Epithelial cell of proximal tubule (primary cell): ENCODE measurements at places on chromosomes 5 and 9. TPM values are rescaled to one million over a fixed set of nuclear protein-coding genes. Genes with fewer than 3 reads are reported as not detected.

TMEM232 gene
- total RNA-seq = 0.86 TPM in 1 of 2 replicates, not detected in the other

RFESD gene
- total RNA-seq = 0.52 and 2.7 TPM in 2 replicates

PCDHA11 gene
- total RNA-seq = not detected in 2 replicates

SOX30 gene
- 0.23 TPM in 1 of 2 replicates, not detected in the other for total RNA-seq

SOHLH1 gene
- total RNA-seq = not detected in 2 replicates

BAAT gene
- total RNA-seq = 0.07 TPM in 1 of 2 replicates, not detected in the other

IL4 gene
- total RNA-seq = not detected in 2 replicates

BTNL8 gene
- not detected in 2 replicates for total RNA-seq

PPP2R2B gene
- 1.1 and 3.9 TPM in 2 replicates for total RNA-seq

- no peak for DNase-seq
These were observed 1.7 kb downstream of the MYORG start for GRCh38 chr9:34374905-34375552.

DNA sequence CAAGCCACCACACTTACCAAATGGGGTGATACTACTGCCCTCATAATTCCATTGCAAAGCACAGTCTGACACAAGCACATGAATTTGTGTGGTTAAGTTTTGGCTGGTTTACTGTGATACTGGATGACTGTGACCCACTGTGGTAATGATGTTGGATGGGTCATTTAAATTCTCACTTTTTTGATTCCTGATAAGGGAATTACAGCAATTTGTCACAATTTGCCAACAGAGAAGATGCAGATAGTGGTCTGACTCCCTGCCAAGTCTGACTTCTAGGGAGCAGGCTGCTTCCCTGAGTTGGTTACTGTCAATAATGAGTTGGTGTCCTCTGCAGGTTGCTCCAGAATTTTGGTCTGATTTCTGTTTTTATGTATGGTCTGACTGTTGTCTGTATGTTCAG is 731.9 kb downstream of the MTRR start:
- no peak for DNase-seq

DNA sequence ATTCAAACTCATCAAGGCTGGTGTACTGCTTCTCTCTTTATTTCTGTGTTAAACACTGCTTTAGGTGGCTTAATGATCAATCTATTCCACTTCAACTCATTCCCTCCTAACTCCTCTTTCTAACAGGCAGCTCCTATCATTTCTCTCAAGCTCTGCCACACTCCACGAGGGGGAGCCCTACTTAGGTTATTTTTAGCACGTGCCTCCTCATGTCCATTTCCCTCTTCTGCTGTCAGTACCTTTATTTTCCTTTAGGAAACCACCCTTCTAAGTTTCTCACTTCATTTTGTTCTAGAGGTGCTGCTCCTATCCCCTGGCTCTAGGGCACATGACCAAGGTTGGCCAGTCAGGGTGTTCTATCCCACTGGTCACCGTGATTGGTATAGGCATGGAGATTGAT is 6.7 kb upstream of the BRINP1 start:
- DNase-seq = peak; percentile 31

DNA sequence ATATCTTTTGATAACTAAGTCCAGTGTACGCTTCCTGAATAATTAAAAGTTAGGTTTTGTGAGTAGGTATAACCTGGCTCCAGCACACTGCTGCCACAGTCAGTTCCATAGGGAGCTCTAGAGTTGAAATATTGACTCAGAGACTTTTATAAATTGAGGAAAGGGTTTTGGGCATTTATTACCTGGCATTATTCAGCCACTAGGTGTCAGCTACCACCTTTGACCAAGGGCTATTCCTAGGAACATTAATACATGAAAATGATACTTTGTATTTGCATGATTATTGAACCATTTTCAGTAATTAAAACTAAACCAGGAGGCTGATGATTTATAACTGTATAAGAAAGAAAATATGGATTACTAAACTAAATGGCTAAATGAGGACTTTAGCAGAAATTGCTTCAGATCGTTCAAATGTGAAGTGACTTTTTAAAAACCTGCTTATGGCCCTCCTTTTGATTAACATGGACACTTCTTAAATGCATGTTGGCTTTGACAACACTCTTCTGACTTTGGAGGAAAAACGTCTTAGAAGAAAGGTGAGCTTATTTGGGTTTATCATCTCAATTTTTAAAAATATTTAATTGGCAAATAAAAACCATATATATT is 83.0 kb downstream of the SMC2 start:
- DNase-seq = no peak

GRCh38 chr5:91339063-91339705 is 43.9 kb downstream of the ARRDC3 start:
- DNase-seq = peak; percentile 47

GRCh38 chr5:53891159-53891558 is 330.7 kb downstream of the NDUFS4 start:
- DNase-seq = no peak

- no peak for DNase-seq
These were observed 11.6 kb upstream of the IL12B start for GRCh38 chr5:159341906-159342310.

GRCh38 chr9:70795841-70796240 is 325.6 kb downstream of the TRPM3 start:
- no peak for DNase-seq

- no peak for DNase-seq
These were observed 13.6 kb downstream of the MED27 start for GRCh38 chr9:132066057-132066456.

GRCh38 chr5:138458384-138458783 is 6.9 kb upstream of the EGR1 start:
- DNase-seq = no peak

- DNase-seq = no peak
These were observed 193.4 kb downstream of the ARRDC3 start for GRCh38 chr5:91189480-91190313.

DNA sequence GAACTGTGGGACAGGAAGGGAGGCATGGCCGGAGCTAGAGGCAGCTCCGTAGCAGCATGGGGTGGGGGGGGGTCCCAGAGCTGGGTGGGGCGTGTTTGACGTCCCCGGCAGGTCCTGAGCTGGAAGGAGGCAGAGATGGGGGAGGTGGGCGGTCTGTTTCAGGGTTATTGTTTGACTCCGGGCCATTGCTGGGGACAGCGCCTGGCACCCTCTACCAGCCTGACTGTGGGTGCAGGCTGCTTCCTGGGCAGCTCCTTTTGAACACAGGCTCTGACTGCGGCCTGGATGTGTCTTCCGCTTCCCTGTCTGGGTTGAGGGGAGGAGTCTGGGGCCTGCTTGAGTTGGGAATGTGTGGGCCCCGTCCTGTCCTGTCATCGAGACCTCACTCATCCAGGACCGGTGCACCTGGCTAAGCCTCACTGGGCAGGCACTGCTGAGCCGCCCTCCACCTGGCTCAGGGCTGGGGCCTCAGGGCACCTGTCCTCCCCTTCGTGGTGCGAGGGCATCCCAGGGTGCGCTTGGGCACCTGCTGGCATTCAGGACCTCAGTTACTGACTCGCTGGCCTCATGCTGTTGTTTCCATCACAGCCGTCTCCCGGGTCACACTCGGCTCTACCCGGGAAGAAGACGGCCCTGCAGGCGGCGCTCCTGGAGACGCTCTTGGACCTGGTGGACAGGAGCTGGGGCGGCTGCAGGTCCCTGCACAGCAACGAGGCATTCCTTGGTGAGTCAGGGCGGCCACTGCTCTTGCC is 26.5 kb downstream of the CEP72 start:
- DNase-seq = no peak

DNA sequence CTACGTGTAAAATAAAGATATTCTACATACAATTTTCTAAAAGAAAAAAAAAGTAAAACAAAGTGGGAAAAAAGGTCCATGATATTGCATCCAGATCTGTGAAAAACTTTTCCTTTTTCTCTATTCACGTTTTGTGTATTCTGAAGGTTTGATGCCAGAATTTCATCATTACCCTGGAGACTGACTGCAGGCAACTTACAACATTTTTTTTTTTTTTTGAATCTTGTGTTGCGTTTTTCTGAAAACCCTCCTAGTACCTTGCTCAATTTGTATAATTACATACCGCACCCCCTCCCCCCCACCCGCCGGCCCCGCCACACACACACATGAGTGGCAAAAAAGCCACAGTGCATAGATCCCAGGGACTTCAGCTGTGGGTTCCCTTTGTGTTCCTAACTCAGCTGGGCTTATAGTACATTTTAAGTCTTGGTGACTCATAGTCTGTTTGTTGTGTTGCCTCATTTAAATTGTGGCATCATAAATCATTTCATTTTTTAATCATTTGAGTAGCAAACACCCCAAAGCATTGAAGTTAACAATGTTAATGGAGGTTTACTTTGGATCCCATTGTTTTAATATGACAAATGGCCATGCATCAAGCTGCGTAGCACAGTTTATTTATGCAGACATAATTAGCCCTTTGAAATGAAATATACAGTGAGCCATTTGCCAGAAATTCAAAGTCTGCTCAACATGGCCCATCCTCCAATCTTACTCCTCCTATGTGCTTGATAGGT is 36.0 kb downstream of the PRDM6 start:
- DNase-seq = no peak

DNA sequence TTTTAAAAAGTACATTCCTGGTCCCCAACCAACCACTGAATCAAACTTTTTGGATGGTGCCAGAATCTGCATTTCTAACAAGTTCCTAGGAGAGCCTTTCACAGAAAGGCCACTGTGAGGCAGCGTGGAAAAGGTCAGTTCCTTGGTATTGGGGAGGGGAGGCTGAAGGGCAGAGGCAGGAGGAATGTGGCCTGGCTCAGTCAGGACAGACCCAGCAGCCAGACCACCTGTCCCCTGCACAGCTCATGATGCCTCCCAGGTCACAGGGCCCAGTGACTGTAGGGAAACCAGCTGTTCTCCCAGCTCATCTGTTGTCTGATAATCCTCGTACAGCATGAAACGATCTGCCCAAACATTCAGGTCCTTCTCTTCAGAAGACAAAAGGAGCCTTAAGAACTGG is 132.9 kb downstream of the LHFPL2 start:
- DNase-seq = no peak
